GM13976 (cell line): ENCODE measurements at places on chromosomes 7 and 10.

DNA sequence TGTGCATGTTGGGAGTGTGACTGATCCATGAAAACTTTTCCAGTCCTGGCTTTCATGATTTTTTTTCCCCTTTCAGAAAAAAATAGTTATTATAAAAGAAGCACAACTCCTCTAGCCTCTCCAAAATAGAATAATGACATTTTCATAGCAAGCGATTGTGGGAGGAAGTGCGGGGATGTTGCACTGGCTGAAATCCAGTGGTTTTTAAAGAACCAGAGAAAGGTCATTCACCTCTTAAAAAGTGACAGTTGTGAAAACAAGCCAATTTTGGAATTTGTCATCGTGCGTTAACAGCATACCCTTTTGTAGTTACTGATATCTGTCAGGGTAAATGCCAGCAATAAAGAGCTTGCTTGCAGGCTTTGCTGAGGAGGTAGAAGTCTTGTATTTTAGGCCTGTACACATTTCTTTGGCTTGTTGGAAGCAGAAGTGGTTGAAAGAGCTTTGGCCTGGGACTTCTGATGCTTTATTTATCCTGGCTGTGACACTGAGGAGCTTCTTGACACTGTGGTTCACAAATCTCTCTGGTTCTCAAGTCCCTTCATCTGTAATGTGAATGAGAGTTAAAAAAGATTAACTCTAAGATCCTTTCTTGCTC is 545.9 kb downstream of the REEP3 start:
- DNase-seq = no peak

GRCh38 chr7:132228240-132228639 is 348.0 kb downstream of the PLXNA4 start:
- DNase-seq = no peak

GRCh38 chr7:143199040-143199439 is 15.8 kb downstream of the TAS2R39 start:
- DNase-seq = no peak

- DNase-seq = no peak
Observed at GRCh38 chr7:29341156-29341555, 146.6 kb downstream of the CHN2 start.

DNA sequence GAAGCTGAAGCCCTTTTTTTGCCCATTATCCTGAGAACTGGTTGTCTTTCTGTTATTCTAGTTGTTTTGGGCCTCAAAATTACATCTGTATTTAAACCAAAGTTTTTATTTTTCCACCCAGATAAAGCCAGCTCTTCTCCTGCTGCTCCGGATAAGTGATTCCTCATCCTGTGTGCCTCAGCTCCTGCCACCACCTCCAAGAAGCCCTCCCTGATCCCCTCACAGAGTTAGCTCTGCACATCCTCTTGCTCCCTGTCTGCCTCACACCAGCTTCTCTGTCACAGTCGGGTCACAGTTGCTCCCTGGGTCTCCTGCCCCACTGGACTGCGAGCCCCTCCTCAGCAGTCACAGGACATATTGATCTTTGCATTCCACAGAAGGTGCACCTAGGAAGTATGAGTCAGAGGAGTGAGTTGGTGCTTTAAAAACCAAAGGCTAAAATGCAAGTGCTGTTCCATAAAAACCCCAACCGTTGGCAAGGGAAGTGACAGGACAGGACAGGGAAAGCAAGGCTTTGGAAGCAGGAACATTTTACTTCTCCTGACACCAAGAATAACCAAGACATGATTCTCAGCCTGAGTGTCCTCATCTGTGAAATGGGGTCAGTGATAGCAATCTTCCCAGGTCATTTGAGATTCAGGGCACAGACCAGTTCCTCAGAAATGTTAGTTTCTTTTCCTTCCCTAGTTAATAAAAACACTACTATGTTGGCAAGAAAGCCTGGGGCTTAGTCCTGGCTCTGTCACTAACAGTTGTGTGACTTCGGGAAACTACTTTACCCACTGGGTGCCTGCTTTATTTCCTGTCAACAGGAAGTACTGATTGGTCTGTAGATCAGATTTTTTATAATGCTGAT is 36.5 kb upstream of the EEPD1 start:
- no peak for DNase-seq
